ENCODE measurements at places on chromosomes 6 and 20.
A peak's percentile ranks its signal among the peaks of the same experiment; 100 is the strongest.

- peak; percentile 12 for DNase-seq
These were observed 32.4 kb upstream of the HINT3 start for GRCh38 chr6:125924169-125924568.

DNA sequence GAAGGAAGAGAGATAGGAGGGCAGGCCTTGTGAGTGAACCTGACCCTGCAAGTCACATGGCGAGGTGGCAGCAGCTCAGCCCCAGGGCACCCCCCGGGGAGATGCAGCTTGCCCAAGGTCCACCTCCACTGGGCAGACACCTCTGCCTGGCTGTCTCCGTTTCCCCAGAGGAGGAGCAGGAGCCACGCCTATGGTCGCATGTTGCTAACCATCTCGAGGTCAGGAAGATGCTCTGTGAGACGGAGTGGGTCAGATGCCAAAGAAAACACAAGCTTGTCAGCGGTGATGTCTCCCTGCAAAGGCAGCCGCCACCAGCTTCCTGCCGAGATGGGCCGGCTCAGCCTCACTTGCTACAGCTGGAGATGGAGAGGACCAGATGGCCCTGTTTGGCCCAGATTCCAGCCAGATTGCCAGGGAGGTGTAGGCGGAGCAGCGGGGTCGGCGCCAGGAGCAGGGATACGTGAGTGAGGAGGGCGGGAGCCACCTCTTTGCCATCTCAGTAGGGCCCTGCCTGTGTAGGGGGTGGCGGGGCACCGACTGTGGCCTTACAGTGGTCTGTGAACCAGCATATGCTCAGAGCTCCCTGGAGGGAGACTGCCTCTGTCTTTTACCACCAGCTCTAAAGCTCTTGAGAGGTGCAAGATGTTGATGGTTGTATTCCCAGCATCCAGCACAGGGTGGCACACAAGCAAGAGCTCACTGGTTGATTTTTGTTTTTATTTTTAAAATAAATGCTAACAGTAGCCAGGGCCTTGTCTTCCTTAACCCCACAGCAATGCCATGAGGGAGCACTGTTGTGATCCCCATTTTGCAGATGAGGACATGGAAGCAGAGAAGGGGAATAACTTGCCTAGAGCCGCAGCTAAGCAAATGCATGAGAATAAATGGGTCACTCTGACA, 42.9 kb upstream of the FAM83D start:
- DNase-seq: no peak

DNA sequence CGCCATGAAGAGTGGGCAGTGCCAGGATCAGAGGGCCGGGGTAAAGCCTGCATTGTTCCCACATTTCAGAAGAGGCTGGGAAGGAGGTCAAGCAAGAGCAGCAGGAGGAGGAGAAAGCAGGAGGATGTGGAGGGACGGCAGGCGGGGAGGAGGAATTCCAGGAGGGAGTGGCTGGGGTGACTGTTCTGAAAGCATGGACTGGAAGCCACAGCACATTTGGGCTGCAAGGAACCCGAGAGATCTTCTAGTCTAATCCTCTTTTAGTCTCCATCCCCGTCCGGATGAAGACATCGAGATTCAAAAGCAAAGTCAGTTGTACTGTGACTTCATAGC, 76.9 kb downstream of the FAM50B start:
- DNase-seq: no peak

DNA sequence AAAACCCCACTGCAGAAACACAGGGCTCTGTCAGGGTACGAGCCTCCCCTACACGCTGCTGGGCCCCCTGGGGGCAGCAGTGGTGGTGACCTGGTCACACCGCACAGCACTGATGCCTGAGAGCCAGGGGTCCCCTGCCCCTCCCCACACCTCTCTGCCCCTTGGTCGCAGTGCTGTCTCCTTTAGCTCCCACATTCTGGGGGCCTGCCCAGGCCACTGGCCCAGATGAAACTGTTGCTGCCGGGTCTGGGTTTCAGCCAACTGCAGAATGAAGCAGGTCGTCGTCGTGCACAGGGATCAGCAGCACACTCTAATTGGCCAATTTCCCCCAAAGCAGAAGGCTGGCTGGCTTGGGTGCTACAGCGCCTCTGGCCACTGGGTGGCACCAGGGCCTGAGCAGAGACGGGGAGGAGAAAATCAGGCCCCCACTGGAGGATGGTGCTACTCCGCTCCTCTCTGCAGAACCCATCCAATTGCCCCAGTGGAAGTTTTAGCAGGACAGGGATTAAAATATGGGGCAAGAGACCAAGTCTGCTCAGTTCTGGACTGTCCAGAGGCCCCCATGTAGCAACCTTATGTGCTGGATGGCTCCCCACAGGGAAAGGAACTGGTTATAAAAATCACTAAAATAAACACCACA, 26.1 kb downstream of the DIDO1 start:
- peak; percentile 35 for DNase-seq

DNA sequence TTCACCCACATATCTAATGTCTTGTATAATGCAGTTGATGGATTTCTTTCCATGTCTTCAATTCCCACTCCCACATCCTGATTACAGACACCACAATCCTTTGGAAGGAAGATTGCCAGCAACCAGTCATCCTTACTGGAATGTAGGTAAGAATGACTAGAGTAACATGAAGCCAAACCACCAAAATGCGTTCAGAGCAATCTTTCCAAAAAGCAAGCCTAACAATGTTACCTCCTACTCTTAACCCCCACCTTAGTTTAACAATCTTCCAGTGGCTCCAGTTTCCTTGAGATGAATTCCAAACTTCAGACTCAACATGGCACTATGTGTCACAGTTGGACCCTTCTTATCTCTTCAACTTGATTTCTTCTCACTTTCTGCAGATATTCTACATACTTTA, 685.6 kb downstream of the DOK5 start:
- no peak for DNase-seq

DNA sequence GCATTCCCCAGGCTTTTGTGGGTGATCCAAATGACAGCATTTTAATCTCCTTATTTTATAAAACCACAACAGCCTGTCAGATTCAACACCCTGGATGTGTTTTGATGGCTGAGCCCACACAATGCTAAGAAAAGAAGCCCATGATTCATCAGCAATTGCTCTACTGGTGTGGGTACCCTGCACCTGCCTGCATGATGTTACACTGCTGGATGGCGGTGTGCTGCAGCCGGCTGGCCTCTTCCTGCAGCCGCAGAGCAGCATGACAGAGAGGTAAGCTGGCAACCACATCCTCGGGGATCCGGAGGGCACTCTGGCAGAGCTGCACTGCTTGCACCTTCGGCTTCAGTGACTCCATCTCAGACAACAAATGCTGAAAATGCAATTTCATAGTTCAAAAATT, 327.5 kb downstream of the SYNE1 start:
- DNase-seq: no peak

GRCh38 chr6:151054306-151054705, 185.5 kb upstream of the AKAP12 start:
- DNase-seq: no peak

- DNase-seq: no peak
These were observed 1127.3 kb downstream of the EPHA7 start for GRCh38 chr6:92292067-92292466.

DNA sequence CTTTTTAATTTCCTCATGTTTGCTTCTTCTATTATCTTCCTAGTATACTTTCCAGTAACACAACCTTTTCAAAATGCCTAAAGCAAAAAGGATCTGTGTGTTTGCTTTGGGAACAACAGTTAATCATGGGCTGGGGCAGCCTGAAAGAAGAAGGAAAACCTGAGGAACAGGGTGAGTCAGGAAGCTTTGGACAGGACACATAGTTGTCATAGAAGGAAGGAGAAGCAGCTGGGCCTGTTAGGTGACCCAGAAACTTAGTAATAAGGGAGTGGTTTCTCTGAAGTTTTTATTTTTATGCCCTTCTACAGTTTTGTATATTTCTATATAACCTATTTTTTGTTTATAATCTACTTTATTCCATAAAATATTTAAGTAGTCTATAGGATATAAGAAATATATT, 61.4 kb downstream of the CD24 start:
- DNase-seq: no peak

DNA sequence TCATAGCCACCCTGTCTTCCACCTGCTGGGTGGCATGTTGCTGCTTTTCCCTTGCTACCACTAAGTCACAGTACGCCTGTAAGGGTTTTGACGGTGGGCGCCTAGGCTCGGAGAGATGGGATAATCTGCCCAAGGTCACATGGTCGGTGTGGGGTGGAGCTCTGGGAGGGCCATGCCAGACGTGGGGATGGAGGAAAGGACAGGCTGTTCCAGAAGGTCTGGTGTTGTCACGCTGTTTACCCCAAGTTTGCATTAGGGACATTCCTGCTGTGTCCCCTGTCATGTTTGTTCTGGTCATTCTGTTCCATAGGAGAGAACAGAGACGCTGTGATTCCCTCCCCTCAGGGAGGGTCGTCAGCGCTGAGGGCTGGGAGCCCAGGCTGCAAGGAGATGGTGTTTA, 16.1 kb downstream of the IP6K3 start:
- DNase-seq: no peak

DNA sequence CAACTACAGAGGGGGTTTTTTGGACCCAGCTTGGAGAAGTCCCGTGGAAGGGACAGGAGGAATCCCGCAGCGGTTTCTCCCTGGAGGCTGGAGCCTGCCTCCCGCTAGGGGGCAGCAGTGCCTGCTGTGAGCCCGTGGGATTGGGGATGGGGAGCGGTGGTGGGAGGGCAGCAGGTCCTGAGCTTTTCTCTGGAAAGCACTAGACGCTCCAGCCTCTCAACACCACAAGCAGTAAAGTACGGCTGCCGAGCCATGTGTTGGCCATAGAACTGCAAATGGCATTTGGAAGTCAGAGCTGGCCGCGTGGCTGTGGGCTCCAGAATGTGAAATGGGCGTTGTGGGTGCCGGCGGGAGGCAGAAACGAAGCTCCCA, 47.8 kb downstream of the GMPR start:
- no peak for DNase-seq

- no peak for DNase-seq
These were observed 9.8 kb upstream of the MAPK13 start for GRCh38 chr6:36120539-36120938.

DNA sequence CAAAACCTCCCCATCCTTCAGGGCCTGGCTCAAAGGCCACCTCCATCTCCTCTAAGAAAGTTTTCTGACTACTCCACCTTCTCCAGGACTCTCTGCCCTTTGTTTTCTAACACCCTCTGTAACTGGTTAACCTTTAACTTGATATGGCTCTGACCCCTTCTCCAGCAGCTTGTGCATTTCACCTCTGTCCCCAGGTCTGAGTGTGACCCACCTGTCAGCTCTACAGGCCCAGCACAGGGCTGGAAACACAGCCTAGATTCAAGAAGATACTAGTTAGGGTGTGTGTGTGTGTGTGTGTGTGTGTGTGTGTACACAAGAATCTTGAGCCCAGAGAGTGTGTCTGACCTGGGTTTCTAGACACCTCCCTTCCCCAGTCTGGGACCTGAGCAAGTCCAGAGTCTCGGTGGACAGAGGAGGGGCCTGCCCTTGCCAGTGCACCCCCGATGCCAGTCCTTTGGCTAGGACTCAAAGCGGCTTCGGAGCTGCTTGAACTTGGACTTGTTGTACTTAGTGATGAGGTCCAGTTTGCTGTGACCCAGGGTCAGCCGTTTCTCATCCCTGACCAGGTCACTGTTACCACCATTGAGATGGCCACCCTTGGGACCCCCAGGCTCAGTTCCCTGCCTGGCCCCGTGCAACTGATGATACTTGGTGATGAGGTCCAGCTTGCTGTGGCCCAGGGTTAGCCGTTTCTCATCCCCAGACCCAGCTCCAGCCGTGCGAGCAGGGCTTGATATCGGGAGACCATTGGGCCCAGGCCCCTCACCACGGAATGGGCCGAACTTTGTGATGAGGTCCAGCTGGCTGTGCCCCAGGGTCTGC, 1.7 kb upstream of the EIF6 start:
- DNase-seq: no peak

DNA sequence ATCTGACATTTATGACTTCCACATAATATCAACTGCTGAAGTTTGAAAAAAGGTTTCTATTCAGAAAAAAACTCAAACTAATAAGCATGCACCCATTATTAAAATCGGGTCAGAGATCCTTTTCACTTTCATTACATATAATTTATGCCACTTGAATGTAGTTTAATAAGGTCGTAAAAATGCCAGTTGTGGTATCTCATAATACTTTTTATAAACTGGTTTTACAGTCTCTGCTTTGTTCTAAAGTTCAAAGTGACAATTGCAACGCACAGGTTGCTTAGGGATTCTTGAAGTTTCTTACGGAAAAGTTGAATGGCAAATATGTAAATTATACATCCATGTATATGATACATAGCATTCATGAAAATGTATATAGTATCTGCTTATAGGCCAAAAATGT, 229.4 kb upstream of the CEP162 start:
- no peak for DNase-seq

DNA sequence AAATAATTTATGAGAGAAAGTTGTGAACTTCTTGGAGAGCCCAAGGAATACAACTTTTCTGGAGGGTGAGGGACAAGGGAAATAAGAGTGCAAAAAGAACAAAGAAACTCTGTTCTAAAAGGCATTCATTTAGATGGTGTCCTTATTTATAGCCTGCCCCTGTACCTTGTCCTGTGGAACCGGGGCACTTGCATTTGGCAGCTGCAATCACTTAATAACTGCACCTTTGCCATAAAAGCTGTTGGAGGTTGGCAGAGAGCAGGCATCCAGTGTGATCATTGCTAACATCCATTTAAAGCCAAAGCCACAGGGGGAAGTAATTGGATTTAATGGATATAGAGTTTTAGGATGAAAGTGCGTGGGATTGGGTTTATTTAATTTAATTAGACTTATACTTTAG, 50.8 kb upstream of the SGK1 start:
- no peak for DNase-seq

GRCh38 chr20:19881990-19882389, 123.9 kb downstream of the RIN2 start:
- no peak for DNase-seq

Measured in bone marrow (tissue), 2 donors.